Activated naive CD4-positive, alpha-beta T cell treated with anti-CD3 and anti-CD28 coated beads, Interleukin-2, amount 50 U/mL, for 72 hours (primary cell): ENCODE measurements at places on chromosomes 7 and 10.
A peak's percentile ranks its signal among the peaks of the same experiment; 100 is the strongest.

- no peak for DNase-seq
Observed at GRCh38 chr7:711922-712380, 14.5 kb upstream of the DNAAF5 start.

GRCh38 chr10:61821153-61821552 is 80.3 kb upstream of the ARID5B start:
- DNase-seq, result no peak

- DNase-seq, result no peak
Observed at GRCh38 chr7:112798274-112799159, 8.3 kb upstream of the TMEM168 start.

DNA sequence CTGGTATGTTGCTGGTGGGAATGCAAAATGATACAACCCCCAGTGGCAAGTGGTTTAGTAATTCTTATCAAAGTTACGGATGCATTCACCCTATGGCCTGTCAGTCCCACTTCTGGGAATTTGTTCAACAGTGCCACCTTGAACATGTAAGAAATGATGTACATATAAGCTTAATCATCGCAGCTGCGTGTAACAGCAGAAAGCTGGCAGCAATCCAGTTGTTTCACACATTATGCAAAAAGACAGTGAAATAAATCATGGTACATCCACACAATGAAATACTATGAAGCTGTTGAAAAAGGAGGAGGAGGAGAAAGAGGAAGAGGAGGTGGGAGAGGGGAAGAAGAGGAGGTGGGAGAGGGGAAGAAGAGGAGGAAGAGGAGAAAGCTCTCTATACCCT is 76.2 kb upstream of the MYL10 start:
- no peak for DNase-seq

DNA sequence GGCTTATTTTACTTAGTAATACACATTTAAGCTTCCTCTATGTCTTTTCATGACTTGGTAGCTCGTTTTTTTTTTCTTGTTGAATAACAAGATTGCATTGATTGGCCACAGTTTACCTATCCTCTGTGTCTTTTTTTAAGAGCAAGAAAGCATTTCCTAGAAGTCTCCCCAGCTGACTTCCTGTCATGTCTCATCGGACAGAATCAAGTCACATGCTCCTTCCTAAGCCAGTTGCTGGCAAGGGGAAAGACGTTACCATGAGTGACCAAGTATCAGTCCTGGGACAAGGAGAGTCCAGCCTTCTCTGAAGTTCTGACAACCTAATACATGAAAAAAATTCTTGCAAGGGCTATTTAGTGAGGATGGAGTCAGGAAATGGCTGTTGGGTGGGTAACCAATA is 24.9 kb upstream of the SFRP5 start:
- DNase-seq, result no peak

DNA sequence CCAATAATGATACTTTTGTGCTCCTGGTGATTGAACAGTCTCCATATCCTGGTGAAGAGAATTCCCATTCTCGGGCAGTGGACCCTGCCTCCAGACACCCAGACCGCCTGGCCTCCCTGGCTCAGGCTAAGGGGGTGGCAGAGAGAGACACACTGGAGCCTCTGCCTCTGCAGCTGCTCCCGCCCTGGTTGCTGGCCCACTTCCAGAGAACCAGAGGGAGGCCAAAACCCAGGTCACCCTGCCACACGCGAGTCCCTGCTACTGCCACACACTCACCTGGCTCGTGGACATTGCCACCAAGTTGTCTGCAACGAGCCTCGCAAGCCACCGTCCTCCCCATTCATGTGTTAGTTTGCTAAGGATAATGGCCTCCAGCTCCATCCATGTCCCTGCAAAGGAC is 221.8 kb downstream of the HPSE2 start:
- DNase-seq, result no peak

GRCh38 chr7:154871507-154871906 is 131.4 kb downstream of the PAXIP1 start:
- DNase-seq, result no peak

GRCh38 chr10:70885931-70886903 is 2.1 kb downstream of the PCBD1 start:
- no peak for DNase-seq

- DNase-seq, result no peak
Observed at GRCh38 chr10:111109501-111110242, 32.8 kb downstream of the ADRA2A start.

GRCh38 chr7:134514663-134515062 is 12.7 kb upstream of the AKR1B10 start:
- peak; percentile 63 for DNase-seq

GRCh38 chr7:22061775-22062174 is 116.1 kb upstream of the CDCA7L start:
- DNase-seq, result no peak

GRCh38 chr7:30743371-30744074 is 8.4 kb upstream of the INMT start:
- no peak for DNase-seq

DNA sequence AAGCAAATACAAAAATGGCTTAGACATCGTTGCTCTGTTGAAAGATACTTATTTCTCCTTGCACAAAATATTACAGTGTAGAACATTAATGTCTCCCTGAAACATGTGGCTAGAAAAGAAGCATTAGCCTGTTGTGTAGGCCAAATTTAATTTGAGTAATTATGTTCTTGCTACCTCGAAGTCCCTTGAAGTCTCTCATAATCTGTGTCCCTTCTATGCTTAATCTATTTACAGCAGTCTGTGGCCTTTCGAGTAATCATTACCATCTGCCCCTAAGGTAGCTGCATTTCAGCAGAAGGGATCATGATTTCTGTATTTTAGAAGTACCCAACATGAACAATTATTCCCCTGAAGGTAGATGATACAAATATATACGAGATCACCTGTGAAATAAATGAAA is 615.2 kb downstream of the GRM8 start:
- no peak for DNase-seq

DNA sequence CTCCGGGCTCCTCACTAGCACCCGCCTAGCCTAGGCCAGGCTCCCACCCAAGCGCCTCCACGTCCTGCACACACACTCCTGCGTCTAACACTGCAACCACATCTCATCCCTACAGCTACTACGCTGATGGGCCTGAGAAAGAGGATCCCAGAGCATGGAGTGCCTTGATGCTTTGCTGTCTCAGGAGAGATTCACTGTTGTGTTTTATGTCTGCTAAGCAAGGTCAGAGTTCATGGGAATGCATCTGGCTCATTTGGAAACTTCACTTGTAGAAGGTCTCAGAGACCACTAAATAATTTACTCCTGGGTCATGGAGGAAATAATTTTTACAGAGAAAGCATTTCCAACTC is 88.7 kb downstream of the SLIT1 start:
- DNase-seq, result no peak

GRCh38 chr7:121266307-121266894 is 62.4 kb upstream of the WNT16 start:
- no peak for DNase-seq

GRCh38 chr10:6600224-6600987 is 20.3 kb upstream of the PRKCQ start:
- no peak for DNase-seq

DNA sequence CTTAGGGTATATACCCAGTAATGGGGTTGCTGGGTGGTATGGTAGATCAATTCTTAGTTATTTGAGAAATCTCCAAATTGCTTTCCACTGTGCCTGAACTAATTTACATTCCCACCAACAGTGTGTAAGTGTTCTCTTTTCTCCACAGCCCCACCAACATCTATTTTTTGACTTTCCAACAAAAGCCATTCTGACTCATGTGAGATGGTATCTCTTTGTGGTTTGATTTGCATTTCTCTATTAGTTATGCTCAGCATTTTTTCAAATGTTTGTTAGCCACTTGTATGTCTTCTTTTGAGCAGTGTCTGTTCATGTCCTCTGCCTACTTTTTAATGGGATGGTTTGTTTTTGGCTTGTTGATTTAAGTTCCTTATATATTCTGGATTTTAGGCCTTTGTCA is 66.4 kb downstream of the MGAM2 start:
- DNase-seq, result no peak

- DNase-seq, result no peak
Observed at GRCh38 chr7:30278376-30278775, 6.0 kb upstream of the ZNRF2 start.

DNA sequence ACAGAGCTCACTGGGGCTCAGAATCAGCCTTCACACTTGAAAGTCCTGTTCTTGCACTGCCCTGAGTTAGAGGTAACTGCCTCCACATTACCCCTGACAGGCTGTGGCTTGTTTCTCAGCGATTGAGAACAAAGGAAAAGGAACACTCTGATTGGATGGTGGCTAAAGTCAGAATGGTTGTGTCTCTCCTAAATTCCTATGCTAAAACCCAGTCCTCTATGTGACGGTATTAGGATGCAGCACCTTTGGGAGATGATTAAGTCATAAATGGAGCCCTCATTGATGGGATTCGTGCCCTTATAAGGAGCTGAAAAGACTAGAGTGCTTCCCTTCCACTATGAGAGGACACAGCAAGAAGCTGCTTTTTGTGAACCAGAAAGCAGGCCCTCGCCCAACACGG is 38.9 kb upstream of the DGKI start:
- DNase-seq, result no peak

GRCh38 chr7:115471891-115472290 is 550.0 kb downstream of the MDFIC start:
- no peak for DNase-seq

- no peak for DNase-seq
Observed at GRCh38 chr7:69739931-69740431, 141.7 kb downstream of the AUTS2 start.

- peak; percentile 60 for DNase-seq
Observed at GRCh38 chr10:68826764-68827591, at the start of gene STOX1. STOX1 (plus strand) TSS chr10:68827531; CDS start chr10:68827624, 93 bp downstream.

GRCh38 chr7:17374654-17375053 is 76.2 kb downstream of the AHR start:
- no peak for DNase-seq

GRCh38 chr10:70510453-70510852 is 31.9 kb downstream of the PALD1 start:
- no peak for DNase-seq

- no peak for DNase-seq
Observed at GRCh38 chr7:98753176-98753575, 116.6 kb downstream of the TMEM130 start.

DNA sequence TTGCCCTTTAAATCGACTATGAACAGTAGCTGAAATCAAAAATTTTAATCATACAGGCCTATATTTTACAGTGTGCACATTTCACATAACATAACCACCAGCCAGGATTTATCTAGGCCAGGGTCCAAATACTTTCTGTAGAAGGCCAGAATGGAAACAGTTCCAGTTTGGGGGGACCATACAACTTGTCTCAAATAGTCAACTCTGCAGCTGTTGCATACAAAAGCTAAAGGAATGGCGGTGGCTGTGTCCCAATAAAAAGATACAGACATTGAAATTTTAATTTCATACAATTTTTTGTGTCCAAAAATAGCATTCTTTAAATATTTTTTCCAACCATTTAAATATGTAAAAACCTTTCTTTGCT is 742 bp upstream of the TYSND1 start:
- no peak for DNase-seq

- no peak for DNase-seq
Observed at GRCh38 chr7:39465055-39465929, 100.9 kb upstream of the YAE1 start.

GRCh38 chr10:129940617-129941198 is 23.4 kb downstream of the EBF3 start:
- no peak for DNase-seq

GRCh38 chr10:8088504-8088903 is 34.0 kb downstream of the GATA3 start:
- DNase-seq, result no peak

GRCh38 chr7:49060743-49061142 is 136.4 kb downstream of the CDC14C start:
- DNase-seq, result no peak

DNA sequence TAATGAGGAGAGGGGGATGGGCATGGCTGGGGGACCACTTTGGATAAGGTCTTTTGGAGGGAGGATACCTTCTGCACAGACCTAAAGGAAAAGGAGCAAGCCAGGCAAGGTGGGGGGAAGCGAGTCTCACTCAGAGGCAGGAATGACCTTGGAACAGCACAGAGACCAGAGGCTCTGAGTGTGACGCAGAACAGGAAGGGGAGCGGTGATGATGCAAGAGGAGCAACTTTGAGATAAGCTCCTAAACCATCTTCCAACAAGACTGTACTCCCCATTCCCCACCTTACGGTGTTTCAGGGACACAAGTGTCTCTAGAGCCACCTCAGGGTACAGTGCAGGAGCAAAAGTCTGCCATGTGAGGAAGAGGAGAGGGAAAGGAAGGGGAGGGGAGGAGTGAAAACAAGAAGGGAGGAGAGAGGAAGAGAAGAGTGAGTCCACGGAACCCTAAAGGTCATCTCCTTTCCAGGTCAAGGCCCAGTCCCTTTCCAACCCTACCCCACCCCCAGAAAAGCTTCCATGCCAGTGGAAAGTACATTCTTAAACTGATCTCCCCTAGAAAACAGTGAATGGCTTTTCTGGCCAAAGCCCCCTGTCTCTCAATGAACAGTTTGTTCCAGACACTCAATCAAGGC is 54.1 kb downstream of the JAZF1 start:
- no peak for DNase-seq

DNA sequence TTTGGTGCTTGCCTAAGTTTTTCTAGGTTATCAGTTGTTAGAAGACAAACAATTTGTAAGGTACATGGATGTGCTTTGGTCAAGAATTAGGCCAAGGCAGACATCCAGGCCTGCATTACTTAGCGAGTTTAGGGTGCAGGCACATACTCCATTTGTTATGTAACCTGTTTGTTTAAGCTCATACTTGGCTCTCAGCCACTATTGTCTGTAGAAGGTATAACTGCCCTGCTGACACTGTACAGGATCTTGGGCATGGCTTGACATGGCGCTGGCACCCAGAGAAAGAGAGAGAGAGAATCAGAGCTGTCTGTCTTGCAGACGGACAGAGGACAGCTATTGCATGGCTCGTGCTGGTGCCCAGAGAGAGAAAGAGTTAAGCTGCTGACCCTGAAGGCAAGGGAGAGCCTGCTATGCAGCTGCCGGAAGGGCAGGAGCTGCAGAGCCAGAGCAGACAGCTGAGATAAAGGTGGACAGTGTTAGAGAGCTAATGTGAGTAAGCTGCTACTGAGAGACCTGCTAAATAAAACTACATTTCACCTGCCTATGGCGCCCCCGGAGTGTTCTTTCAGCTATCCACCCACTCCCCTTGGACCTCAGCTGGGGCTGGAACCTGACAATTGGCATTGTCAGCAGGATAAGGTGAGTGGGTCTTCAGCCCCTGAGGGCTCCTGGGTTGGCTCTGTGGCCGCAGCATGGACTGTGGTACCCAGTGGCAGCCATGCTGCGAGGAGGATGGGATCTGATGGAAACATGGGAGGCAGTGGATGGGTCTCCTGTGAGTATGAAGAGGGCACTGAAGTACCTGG is 120.9 kb upstream of the TMEM106B start:
- no peak for DNase-seq

DNA sequence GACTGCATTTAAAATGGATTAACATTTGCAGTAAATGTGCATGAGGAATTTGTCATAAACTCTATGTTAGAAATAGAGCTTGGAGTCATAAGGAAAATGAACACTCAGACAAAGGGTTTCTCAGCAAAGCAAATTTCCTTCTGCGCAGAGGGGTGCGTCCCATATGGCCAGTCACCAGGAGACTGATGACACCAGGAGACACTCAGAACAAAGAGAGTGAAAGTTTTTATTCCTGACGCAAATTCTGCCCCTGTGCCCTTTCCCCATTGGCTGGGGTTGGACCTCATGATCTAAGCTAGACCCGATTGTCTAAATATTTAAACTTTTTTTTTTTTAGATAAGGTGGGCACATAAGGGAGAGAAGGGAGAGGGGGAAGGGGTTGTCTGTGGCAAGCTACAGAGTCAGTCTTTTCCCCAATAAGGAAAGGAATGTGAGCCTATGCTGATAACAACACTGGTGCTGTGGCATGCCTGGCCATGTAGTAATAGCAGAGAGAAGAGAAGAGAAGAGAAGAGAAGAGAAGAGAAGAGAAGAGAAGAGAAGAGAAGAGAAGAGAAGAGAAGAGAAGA is 202.0 kb downstream of the POM121L12 start:
- DNase-seq, result no peak
